Lower leg skin (tissue), 4 donors: ENCODE measurements at places on chromosomes 13 and 19. TPM values are rescaled to one million over a fixed set of nuclear protein-coding genes. Genes with fewer than 3 reads are reported as not detected.

The CCL25 gene
- not detected for total RNA-seq

The SHISA7 gene
- total RNA-seq: not detected

The PRR12 gene
- total RNA-seq: 23.9 TPM

The TIMM29 gene
- total RNA-seq: 48.5 TPM

The RGCC gene
- total RNA-seq: 68.2 TPM

The SPTBN4 gene
- total RNA-seq: 0.25 TPM

The CEACAM4 gene
- not detected for total RNA-seq

The PLK5 gene
- 0.23 TPM for total RNA-seq

The PTPRH gene
- total RNA-seq: 0.30 TPM

The FBXW9 gene
- total RNA-seq: 21.4 TPM

The RETN gene
- not detected for total RNA-seq

The PRR22 gene
- total RNA-seq: 0.25 TPM

The ERCC2 gene
- 8.5 TPM for total RNA-seq

The TNNT1 gene
- total RNA-seq: 24.0 TPM

The FAM216B gene
- not detected for total RNA-seq
